ENCODE measurements at places on chromosomes 4 and X.

DNA sequence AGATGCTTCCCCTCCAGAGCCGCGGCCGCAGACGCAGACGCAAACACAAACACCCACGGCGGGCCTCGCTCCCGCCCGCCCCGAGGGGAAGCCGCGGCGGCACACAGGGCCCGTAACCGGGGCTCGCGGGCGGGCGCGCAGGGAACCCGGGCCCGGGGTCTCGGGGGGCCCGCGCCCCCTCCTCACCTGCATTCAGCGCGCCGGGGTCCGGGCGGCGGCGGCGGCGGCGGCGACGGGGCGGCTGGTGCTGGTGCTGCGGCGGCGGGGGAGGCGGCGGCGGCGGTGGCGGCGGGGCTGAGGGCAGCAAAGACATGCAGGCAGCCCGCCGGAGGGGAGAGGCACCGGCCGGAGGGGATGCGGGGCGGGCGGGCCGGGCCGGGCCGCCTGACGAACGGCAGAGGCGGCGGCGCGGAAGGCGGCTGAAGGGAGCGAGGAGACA is 255 bp upstream of the CNOT6L start:
- H3K27me3 ChIP-seq, result no peaks in the 10 kb centered on the region
- H3K27ac ChIP-seq, result peak overlapping the region; percentile 100
- peak overlapping the region; percentile 87 for H3K4me3 ChIP-seq
- peaks cover 38% of the 10 kb centered on the region for H3K4me1 ChIP-seq
- H3K36me3 ChIP-seq, result no peaks in the 10 kb centered on the region

GRCh38 chr4:179552131-179552530 is 2109.9 kb upstream of the AGA start:
- no peak overlapping the region for H3K4me3 ChIP-seq
- H3K4me1 ChIP-seq, result no peaks in the 10 kb centered on the region
- H3K27ac ChIP-seq, result no peak overlapping the region
- H3K36me3 ChIP-seq, result no peaks in the 10 kb centered on the region
- no peak for DNase-seq

DNA sequence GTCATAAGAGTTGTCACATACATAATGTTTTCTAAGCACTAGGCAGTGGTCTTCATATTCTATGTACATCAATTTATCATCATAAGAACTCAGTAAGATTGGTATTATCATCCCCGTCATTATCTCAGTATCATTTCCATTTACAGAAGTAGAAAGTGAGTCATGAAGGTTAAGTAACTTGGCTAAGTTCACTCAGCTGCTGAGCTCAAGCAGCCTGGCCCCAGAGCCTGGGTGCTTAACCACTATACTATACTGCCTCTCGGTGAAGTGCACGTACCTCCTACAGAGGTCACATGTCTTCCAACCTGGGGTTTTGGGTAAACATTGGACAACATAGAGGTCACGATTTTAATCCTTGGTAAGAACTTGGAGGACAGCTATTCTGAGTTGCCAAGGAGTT is 161.5 kb upstream of the GATB start:
- H3K4me1 ChIP-seq, result no peaks in the 10 kb centered on the region
- no peaks in the 10 kb centered on the region for H3K36me3 ChIP-seq
- no peak overlapping the region for H3K27ac ChIP-seq
- DNase-seq, result no peak
- no peaks in the 10 kb centered on the region for H3K27me3 ChIP-seq

GRCh38 chrX:136346506-136346905 is 45.7 kb downstream of the ADGRG4 start:
- no peak overlapping the region for H3K27ac ChIP-seq
- H3K27me3 ChIP-seq, result no peaks in the 10 kb centered on the region
- no peak overlapping the region for H3K4me3 ChIP-seq
- DNase-seq, result no peak
- no peaks in the 10 kb centered on the region for H3K4me1 ChIP-seq

- H3K4me3 ChIP-seq, result no peak overlapping the region
- H3K4me1 ChIP-seq, result no peaks in the 10 kb centered on the region
- H3K27ac ChIP-seq, result no peak overlapping the region
Observed at GRCh38 chrX:109190542-109190941, 291.3 kb downstream of the GUCY2F start.

DNA sequence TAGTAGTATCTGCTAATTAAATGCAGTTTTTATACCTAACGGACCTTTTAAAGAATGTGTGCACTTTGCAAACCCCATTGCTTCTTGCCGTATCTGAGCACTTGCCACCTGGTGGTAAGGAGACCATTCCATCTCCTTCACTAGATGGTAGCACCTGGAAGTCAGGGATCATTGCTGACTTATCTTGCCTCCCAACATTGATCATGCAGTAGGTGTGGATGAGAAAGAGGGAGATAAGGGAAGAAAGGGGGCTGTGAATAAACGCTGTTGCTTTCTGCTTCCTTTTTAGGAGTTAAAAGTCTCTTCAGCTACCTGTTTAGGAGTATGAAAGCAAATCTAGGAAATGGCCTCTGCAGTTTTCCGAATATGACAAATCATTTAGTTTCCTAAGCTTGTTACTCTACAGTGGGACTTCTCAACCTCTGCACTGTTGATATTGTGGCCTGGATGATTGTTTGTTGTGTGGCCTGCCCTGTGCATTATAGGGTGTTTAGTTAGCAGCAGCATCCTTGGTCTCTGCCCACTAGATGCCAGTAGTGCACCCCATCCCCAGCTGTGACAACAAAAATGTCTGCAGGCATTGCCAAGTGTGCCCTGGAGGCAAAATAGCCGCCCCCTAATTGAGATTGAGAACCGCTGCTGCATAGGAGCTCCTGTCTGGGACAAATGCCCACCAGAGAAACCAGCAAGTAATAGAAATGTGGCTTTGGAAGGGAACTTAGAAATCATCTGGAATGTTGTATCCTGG is 38.8 kb downstream of the GAB1 start:
- no peaks in the 10 kb centered on the region for H3K36me3 ChIP-seq
- H3K27me3 ChIP-seq, result no peaks in the 10 kb centered on the region
- no peak overlapping the region for H3K27ac ChIP-seq
- H3K4me3 ChIP-seq, result no peak overlapping the region

- H3K36me3 ChIP-seq, result no peaks in the 10 kb centered on the region
- H3K4me3 ChIP-seq, result no peak overlapping the region
- no peaks in the 10 kb centered on the region for H3K27me3 ChIP-seq
- no peak for DNase-seq
- no peak overlapping the region for H3K27ac ChIP-seq
Observed at GRCh38 chrX:10945498-10945897, 165.6 kb upstream of the HCCS start.

GRCh38 chr4:1210241-1210841 is 38.0 kb upstream of the SPON2 start:
- no peaks in the 10 kb centered on the region for H3K27me3 ChIP-seq
- peaks cover 50% of the 10 kb centered on the region for H3K4me1 ChIP-seq
- DNase-seq, result peak; percentile 54

DNA sequence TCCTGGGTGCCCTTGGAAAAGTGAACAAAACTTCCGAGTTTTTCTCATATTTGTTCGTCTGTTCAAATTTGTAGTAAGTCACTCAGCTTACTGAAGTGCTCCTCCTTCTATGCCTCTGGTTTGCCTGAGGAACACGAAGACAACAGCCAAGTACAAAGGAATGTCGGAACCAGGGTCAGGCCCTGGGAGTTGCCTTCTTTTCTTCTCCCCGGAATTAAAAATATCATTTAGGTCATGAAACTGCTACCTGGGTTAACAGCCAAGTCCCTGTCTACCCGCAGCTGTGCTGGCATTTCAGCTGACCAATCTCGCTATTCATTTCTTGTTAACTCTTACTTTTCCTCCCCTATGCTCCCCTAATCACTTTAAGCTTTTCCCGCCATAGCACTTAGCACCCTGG is 137.6 kb upstream of the TEX13D start:
- H3K27ac ChIP-seq, result no peak overlapping the region
- no peak overlapping the region for H3K4me3 ChIP-seq
- no peaks in the 10 kb centered on the region for H3K27me3 ChIP-seq
- no peaks in the 10 kb centered on the region for H3K36me3 ChIP-seq
- no peak for DNase-seq
- no peaks in the 10 kb centered on the region for H3K4me1 ChIP-seq

- H3K27ac ChIP-seq, result no peak overlapping the region
- H3K4me1 ChIP-seq, result peaks cover 22% of the 10 kb centered on the region
- no peak overlapping the region for H3K4me3 ChIP-seq
- DNase-seq, result peak; percentile 93
- no peaks in the 10 kb centered on the region for H3K36me3 ChIP-seq
Observed at GRCh38 chr4:7206911-7207567, 14.7 kb downstream of the SORCS2 start.

DNA sequence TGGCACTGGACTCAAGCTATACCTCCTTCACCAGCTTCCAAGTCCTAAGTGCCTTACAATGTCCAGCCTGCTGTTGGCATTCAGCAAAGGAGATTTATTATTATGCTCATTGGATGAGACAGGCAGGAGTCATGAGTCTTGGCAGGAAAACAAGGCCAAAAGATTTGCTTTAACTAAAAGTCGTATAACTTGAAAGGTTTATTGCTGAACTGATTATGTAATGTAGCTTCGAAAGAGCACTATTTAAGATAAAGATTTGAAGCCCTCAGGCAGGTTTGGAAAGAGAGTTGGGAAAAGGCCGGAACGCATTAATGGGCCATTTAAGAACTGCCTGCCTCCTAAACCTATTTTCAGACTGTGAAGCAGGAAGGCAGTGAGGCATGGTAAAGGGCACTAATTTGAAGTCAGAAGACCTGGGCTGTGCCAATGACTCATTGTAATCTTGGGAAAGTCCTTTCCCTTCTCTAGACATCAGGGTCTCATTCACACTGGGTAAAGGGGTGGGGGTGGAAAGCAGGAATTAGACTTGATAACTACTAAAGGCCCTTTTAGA is 280.5 kb upstream of the EDA2R start:
- no peak for DNase-seq
- no peaks in the 10 kb centered on the region for H3K4me1 ChIP-seq
- no peaks in the 10 kb centered on the region for H3K36me3 ChIP-seq
- H3K27ac ChIP-seq, result no peak overlapping the region
- H3K4me3 ChIP-seq, result no peak overlapping the region
- no peaks in the 10 kb centered on the region for H3K27me3 ChIP-seq

DNA sequence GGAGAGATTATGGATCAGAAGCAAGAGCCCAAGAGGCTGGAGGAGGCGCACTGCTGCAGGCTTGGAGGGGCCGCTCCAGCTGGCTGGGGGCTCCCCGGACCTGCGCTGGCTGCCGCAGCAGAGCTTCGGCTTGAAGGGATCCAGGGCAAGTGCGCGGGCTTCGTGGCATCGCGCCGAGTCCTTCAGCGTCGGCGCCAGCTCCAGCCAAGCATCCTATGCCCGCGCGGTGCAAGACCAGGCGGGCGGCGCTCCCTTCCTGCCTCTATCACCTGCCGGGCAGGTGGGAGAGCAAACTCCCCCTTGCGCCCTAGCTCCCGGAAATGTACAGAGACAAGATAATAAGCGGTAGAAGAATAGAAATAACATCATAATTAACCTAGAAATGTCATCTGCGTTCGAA is 10.5 kb upstream of the UCP1 start:
- no peaks in the 10 kb centered on the region for H3K36me3 ChIP-seq
- H3K27me3 ChIP-seq, result no peaks in the 10 kb centered on the region
- no peak overlapping the region for H3K27ac ChIP-seq
- H3K4me3 ChIP-seq, result no peak overlapping the region
- DNase-seq, result no peak

- no peak overlapping the region for H3K4me3 ChIP-seq
- H3K36me3 ChIP-seq, result no peaks in the 10 kb centered on the region
Observed at GRCh38 chr4:111018216-111018615, 395.3 kb upstream of the PITX2 start.

GRCh38 chr4:154640999-154641398 is 28.5 kb upstream of the FGG start:
- no peaks in the 10 kb centered on the region for H3K27me3 ChIP-seq
- H3K27ac ChIP-seq, result no peak overlapping the region
- DNase-seq, result no peak
- H3K4me3 ChIP-seq, result no peak overlapping the region
- no peaks in the 10 kb centered on the region for H3K36me3 ChIP-seq
- H3K4me1 ChIP-seq, result no peaks in the 10 kb centered on the region

- no peak for DNase-seq
- H3K27me3 ChIP-seq, result no peaks in the 10 kb centered on the region
- no peak overlapping the region for H3K4me3 ChIP-seq
- no peak overlapping the region for H3K27ac ChIP-seq
- no peaks in the 10 kb centered on the region for H3K36me3 ChIP-seq
Observed at GRCh38 chr4:184171011-184171410, 46.7 kb downstream of the ENPP6 start.

- DNase-seq, result no peak
- H3K36me3 ChIP-seq, result no peaks in the 10 kb centered on the region
- H3K4me3 ChIP-seq, result peak overlapping the region; percentile 13
Observed at GRCh38 chr4:173521467-173522159, 8.4 kb downstream of the HAND2 start.

- H3K27me3 ChIP-seq, result no peaks in the 10 kb centered on the region
- H3K27ac ChIP-seq, result no peak overlapping the region
- no peak overlapping the region for H3K4me3 ChIP-seq
- H3K36me3 ChIP-seq, result no peaks in the 10 kb centered on the region
- DNase-seq, result no peak
Observed at GRCh38 chr4:120718979-120719566, 203.5 kb downstream of the PRDM5 start.

GRCh38 chrX:145881175-145881995 is 63.8 kb downstream of the SLITRK2 start:
- H3K27me3 ChIP-seq, result no peaks in the 10 kb centered on the region
- H3K4me1 ChIP-seq, result no peaks in the 10 kb centered on the region

DNA sequence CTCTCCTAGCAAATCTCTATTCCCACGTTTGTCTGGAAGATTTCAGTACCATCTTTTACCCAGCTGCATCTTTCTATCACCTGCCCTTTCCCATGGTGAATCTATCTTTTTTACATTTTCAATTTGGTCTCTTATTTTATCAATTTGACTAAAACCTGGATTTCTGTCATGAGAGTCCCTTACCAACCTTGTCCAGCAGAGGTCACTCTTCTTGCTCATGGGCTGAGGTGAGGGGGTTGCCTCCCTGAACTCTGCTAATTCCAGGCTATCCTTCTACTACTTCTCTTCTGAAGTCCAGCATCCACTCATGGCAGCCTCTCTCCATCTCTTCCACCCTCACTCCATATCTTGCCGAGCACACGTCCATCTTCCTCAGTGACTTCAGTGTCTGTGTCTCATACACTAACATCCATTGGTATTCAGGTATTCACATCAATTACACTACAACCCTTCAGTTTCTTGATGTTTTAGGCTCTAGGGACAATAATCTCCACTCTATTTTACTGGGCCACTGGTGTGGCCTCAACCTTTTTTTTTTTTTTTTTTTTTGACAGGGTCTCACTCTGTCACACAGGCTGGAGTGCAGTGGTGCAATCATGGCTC is 17.8 kb upstream of the ZNF827 start:
- DNase-seq, result no peak
- H3K27ac ChIP-seq, result no peak overlapping the region
- no peaks in the 10 kb centered on the region for H3K27me3 ChIP-seq
- no peaks in the 10 kb centered on the region for H3K4me1 ChIP-seq
- no peaks in the 10 kb centered on the region for H3K36me3 ChIP-seq

Measured in upper lobe of left lung (tissue), 6 donors.